Activated CD4-positive, alpha-beta memory T cell treated with anti-CD3 and anti-CD28 coated beads for 36 hours (primary cell): ENCODE measurements at places on chromosomes 5 and 9. TPM values are rescaled to one million over a fixed set of nuclear protein-coding genes. Genes with fewer than 3 reads are reported as not detected.

DNA sequence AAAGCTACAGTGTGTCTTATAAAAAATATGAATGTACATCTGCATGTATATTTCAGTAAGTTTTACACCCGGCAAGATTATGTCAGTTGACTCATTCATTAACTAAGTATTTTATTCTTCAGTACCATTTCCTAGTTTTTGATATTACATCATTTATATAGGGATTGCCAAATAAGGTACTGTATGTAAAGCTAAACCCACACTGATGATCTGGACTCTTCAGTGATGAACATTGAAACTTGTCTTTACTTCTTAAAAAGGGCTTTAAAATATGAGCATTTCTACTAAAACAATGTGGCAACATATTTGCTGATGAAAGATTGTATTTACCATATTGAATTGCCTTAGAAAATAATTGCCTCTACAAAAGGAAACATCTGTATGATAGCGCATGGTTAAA, 151.8 kb upstream of the TLX3 start:
- no peak for DNase-seq

DNA sequence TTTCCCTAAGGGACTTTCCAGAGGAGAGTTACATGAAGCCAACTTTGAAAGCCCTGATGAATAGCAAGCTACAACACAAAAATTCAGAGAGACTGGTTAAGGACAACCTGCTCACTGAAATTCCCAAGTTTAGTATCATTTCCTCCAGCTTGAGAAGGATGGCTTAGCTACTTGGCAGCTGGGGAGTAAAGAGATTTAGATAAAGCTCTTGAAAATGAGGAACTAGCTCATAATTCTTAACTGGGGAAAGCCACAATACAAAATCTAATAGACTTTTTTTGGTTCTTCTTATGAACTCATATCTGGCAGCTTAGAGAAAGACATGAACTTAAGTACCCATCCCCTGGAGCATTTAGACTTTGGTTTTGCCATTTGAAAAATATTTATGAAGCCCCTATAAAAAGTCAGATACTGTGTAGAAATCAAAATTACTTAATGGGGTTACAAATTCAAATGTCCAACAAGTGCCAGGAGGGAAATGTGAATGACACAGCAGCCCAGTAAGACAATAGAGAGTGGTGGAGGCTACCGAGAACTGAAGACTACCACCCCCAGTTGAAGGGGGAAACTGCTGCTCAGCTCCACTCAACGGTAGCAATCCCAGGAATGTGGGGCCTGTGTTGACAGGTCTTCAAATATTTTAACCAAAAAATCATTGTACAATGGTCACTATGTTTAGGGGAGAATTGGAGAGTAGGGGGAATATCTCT, 79.4 kb upstream of the ADRB2 start:
- no peak for DNase-seq

- no peak for DNase-seq
Measured at GRCh38 chr9:37949576-37949975, 45.6 kb upstream of the SLC25A51 start.

DNLZ gene
- 15.2 TPM for total RNA-seq
